ENCODE measurements at places on chromosomes 4 and X.

DNA sequence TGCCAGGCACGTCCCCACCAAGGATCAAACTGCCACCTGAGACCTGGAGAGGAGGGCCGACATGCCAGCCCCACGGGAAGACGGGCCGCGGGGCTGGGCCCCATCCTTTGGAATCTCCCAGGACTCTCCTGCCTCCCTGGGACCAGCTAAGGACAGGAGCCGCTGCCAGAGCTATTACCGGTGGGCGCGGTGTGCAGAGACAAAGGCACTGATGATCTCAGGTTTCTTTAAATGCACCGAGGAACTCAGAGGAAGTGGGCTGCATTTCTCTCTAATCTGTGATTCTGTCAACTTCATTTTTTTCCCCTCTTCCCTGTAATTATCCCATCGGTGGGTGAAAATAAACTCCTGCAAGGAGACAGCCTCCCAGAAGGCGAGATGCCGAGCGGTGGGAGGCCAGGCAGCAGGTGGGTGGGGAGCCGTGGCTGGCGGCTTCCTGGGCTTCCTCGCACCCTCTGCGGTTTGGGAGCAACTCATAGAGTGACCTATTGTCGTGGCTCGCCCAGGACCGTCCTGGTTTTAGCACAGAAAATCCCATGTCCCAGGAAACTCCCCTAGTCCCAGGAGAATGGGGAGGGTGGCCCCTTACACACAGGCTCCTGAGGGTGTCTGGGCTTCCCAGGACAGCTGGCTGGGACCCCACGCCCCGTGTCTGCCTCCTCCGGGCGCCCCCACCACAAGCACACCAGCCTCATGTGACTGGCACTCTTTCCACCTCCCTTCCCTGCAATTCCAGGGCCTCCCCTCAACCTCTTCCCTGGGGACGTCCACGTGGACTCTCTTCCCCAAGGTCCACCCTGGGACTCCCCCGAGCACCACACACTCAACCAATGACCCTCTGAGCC lies 62.3 kb upstream of the ADRA2C start:
- no peak for DNase-seq
- H3K36me3 ChIP-seq, result no peaks in the 10 kb centered on the region
- H3K4me1 ChIP-seq, result no peaks in the 10 kb centered on the region
- no peak overlapping the region for H3K4me3 ChIP-seq
- H3K27me3 ChIP-seq, result no peaks in the 10 kb centered on the region

GRCh38 chr4:42638993-42639392 lies 17.9 kb downstream of the ATP8A1 start:
- H3K36me3 ChIP-seq, result no peaks in the 10 kb centered on the region
- DNase-seq, result peak; percentile 54
- H3K4me1 ChIP-seq, result peaks cover 92% of the 10 kb centered on the region
- peak overlapping the region; percentile 66 for H3K27ac ChIP-seq
- no peaks in the 10 kb centered on the region for H3K27me3 ChIP-seq

DNA sequence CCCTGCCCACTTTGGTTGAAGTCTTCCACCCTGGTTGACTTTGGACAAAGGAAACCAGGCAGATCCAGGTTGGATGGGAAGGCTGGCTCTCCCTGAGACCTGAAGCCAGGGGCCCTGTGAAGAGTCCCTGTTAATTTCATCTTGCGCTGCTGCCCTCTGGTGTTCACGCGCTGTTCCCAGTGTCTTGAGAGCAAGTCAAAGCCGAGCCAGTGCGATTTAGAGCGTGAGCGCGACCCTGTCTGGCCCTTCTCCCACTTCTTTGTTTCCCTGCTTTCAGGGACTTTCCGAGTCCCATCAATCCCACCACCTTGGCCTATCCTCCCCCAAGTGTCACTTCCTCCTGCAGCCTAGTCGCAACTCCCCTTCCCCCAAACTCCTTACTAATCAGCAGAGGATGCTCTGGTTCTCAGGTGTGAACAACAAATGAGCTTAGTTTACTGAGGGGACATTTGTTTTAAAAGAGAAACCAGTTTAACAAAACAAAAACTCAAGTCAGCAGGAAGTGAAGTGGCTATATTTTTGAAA lies 25.8 kb upstream of the CHRNA9 start:
- no peaks in the 10 kb centered on the region for H3K27me3 ChIP-seq
- H3K36me3 ChIP-seq, result peaks cover 6% of the 10 kb centered on the region
- peak overlapping the region; percentile 93 for H3K27ac ChIP-seq

GRCh38 chrX:51747671-51748070 lies 4.4 kb downstream of the GSPT2 start:
- no peak for DNase-seq
- peaks cover 17% of the 10 kb centered on the region for H3K36me3 ChIP-seq
- peaks cover 42% of the 10 kb centered on the region for H3K27me3 ChIP-seq
- H3K27ac ChIP-seq, result no peak overlapping the region
- peaks cover 16% of the 10 kb centered on the region for H3K4me1 ChIP-seq
- no peak overlapping the region for H3K4me3 ChIP-seq

DNA sequence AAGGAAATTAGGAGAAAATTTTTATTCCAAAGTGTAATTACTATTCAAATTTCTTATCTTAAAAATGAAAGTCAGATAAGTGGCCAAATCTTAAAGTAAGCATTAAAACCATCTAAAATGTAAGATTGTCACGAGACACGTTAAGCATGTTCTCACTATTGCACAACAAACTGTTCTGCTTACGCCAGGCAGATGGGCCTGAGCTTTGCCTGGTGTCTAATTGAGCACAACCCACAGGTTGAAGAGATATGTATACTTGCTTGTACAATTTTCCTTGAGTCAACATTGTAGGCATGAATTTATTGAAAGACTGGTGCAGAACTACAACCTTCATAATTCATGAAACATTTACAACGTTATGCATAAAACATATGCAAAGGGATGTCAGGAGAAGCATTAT lies 3.9 kb downstream of the RNF128 start:
- H3K4me3 ChIP-seq, result no peak overlapping the region
- DNase-seq, result no peak
- H3K27me3 ChIP-seq, result peaks cover 60% of the 10 kb centered on the region
- no peaks in the 10 kb centered on the region for H3K4me1 ChIP-seq

DNA sequence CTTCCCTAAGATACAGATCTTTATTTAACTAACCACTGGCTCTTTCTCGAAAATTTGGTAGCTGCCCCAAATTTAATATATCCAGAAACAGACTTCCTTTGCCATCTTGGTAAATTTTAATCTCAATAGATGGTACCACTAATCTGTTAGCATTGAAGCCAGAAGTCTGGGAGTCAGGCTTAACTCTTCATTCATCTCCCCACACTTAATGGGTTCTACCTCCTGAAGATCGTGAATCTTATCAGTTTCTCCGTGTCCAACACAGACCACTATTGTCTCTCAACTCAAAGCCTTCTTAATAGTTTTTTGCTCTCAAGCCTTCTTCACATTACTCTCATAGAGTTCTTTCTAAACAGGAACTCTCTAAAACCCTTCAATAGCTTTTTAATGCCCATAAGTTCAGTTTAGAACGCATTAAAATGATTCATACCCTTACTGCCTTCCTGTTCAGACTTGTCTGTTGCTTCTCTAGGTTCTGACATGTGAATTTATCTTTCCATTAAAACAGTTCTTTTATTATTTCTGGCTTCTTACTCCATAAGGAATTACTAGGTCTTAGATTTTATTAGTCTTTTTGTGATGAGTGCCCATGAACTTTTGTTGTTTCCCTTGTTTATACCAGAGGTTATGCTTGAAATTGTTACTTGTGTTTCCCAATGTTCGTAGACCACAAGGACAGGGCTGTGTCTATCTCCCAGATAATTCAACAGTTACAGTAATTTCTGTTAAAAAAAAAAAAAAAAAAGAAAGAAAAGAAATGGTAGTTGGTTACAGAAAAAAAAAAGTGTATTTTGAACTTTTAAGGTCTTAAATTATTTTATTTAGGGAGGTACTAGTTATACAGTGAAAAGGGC lies 54.7 kb downstream of the SMARCAD1 start:
- H3K4me3 ChIP-seq, result no peak overlapping the region
- no peak for DNase-seq
- no peaks in the 10 kb centered on the region for H3K27me3 ChIP-seq
- H3K4me1 ChIP-seq, result peaks cover 4% of the 10 kb centered on the region
- no peak overlapping the region for H3K27ac ChIP-seq

Data from activated T-cell treated with anti-CD3 and anti-CD28 coated beads, Interleukin-2, amount 50 U/mL, for 72 hours (primary cell).